Body of pancreas (tissue), 4 donors: ENCODE measurements at places on chromosomes 6 and 20. TPM values are rescaled to one million over a fixed set of nuclear protein-coding genes. Genes with fewer than 3 reads are reported as not detected.

DNA sequence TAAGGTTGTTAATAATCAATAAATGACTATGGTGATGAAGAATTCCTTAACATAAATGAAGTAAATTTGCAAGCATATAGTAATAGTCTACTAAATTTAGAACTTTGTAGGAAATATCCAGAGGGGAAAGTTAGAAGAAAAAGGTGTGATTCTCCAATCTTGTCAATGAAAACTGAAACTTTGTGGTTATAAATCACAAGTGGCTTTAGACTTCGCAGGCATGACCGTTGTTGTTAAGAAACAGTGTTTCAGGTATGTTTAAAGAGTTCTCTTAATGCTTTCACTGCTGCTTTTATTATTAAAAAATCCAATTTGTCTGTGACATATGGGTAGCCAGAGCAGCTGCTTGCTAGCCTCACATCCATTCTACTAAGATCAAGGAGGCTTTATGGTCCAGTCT is 475.6 kb upstream of the ADGRB3 start:
- H3K36me3 ChIP-seq: no peaks in the 10 kb centered on the region
- H3K27me3 ChIP-seq: no peaks in the 10 kb centered on the region
- DNase-seq: no peak
- no peak overlapping the region for H3K27ac ChIP-seq

- no peaks in the 10 kb centered on the region for H3K4me1 ChIP-seq
- no peaks in the 10 kb centered on the region for H3K27me3 ChIP-seq
- H3K36me3 ChIP-seq: no peaks in the 10 kb centered on the region
- no peak overlapping the region for H3K4me3 ChIP-seq
- DNase-seq: no peak
Measured at GRCh38 chr20:61949714-61950640, 115.7 kb downstream of the TAF4 start.

HNF4A gene
- total RNA-seq: 28.3 TPM

GRCh38 chr20:10647471-10647870 is 26.3 kb downstream of the JAG1 start:
- no peak overlapping the region for H3K27ac ChIP-seq
- H3K4me1 ChIP-seq: peaks cover 7% of the 10 kb centered on the region
- no peaks in the 10 kb centered on the region for H3K27me3 ChIP-seq
- H3K4me3 ChIP-seq: no peak overlapping the region

- H3K27me3 ChIP-seq: no peaks in the 10 kb centered on the region
- DNase-seq: peak; percentile 44
- H3K4me1 ChIP-seq: peaks cover 5% of the 10 kb centered on the region
- H3K4me3 ChIP-seq: no peak overlapping the region
- H3K36me3 ChIP-seq: no peaks in the 10 kb centered on the region
Measured at GRCh38 chr20:63580796-63581461, 6.9 kb upstream of the HELZ2 start.
